CD4-positive, alpha-beta memory T cell (primary cell): ENCODE measurements at places on chromosomes 5 and 9. TPM values are rescaled to one million over a fixed set of nuclear protein-coding genes. Genes with fewer than 3 reads are reported as not detected.

GRCh38 chr5:134647750-134648424 lies 698 bp upstream of the SEC24A start:
- no peak for DNase-seq
- no peaks in the 10 kb centered on the region for H3K36me3 ChIP-seq
- no peaks in the 10 kb centered on the region for H3K27me3 ChIP-seq
- H3K4me3 ChIP-seq: peak overlapping the region; percentile 94
- peak overlapping the region; percentile 99 for H3K27ac ChIP-seq

DNA sequence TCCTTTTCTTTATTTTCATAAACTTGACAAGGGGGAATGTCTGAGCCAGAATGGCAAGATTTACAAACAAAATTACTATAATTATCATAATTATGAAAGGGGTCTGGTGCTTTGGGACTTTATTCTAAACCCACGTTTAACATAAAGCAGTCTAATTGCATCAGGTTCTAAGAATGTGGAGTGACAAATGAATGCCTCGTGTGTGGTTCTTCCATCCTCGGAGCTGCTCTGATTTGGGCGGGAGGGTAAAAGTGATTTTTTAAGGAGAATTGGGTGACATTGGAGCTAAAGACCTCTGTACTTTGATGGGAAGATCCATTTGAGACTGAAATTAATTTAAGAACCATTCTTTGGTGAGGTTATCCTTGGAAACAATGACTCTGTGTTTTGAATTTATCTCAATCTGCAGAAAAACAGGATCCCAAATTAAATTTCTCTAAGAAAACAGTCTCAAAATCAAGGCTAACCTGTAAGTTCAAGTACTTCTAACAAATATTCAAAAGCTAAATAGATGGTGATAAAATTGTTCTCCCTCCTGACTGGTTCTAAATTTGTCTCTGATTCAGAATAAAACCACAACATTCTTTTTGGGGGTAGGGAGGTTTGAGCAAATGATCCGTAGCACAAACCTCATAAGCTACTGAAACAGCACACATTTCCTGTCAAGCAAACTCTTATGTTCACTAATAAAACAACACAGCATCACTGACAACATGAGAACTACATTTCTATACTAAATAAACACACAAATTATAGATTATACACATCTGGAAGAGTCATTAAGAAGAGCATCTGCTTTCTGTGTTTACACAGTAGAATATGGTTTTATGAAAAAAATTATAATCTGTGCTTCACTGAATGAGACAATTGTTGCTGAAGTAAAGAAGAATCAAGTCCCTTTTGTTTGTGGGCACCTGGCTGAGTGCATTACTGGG lies 85.5 kb downstream of the DCP2 start:
- no peak for DNase-seq
- H3K27me3 ChIP-seq: no peaks in the 10 kb centered on the region
- no peak overlapping the region for H3K4me3 ChIP-seq
- peaks cover 14% of the 10 kb centered on the region for H3K4me1 ChIP-seq

- no peaks in the 10 kb centered on the region for H3K27me3 ChIP-seq
- H3K4me3 ChIP-seq: no peak overlapping the region
- H3K4me1 ChIP-seq: no peaks in the 10 kb centered on the region
- H3K36me3 ChIP-seq: no peaks in the 10 kb centered on the region
- no peak overlapping the region for H3K27ac ChIP-seq
Measured at GRCh38 chr5:125476901-125477585, 730.6 kb upstream of the ZNF608 start.

- H3K27ac ChIP-seq: no peak overlapping the region
- DNase-seq: no peak
- no peaks in the 10 kb centered on the region for H3K27me3 ChIP-seq
- no peak overlapping the region for H3K4me3 ChIP-seq
- no peaks in the 10 kb centered on the region for H3K36me3 ChIP-seq
Measured at GRCh38 chr5:112238473-112238872, 180.6 kb downstream of the EPB41L4A start.

DNA sequence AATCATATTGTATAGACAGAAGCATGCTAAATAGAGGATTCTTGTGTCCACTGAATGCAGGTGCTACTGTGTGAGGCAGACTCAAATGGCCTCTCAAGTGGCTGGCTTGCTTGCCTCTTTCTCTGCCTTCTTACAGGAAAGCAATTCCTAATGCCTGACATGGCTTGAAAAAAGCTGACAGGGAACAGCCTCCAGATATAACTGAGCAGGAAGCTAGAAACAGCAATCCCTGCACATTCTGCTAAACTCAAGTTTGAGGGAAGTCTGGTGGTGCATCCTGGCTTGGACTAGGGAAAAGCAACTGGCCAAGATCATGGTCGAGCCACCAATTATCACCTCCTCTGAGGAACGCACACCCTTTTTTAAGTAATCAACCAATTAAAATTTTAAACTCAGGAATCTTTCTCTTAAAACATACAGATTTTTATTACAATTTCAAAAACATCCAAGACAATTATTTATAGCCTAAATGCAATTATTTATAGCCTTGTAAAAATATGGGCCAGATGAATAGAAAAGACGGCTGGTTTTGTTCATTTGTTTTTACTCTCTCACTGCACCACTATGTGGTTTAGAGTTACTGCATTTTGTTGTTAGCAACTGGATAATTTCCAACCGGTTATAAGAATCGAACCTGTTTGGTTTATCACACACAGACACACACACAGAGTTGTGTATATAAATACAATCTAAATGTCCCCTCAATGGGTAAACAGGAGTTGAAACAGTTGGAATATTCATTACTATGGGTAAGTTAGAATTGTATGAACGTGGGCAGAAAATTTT lies 290.9 kb upstream of the ANKRD55 start:
- no peak overlapping the region for H3K4me3 ChIP-seq
- H3K27me3 ChIP-seq: no peaks in the 10 kb centered on the region
- H3K36me3 ChIP-seq: no peaks in the 10 kb centered on the region

GRCh38 chr5:72587661-72588308 lies 80.6 kb upstream of the ZNF366 start:
- no peaks in the 10 kb centered on the region for H3K4me1 ChIP-seq
- no peak overlapping the region for H3K4me3 ChIP-seq
- no peak for DNase-seq
- no peak overlapping the region for H3K27ac ChIP-seq
- H3K36me3 ChIP-seq: no peaks in the 10 kb centered on the region

DNA sequence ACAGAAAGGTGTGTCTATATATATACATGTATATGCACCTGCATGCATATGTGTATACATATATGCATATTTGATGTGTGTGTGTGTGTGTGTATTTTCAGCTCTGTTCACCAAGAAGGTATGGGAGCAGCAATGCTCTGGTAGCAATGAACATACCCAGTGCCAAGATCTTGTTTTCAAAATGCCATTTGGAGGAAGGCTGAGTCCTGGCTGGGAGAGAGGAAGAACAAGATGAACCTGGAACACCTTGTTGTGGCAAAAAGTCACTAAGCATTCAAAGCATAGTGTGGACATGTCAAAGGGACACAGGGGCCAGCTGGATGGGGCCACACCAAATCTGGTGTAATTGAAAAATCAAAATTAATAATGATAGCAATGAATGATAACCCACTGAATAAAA lies 31.8 kb upstream of the NEK6 start:
- DNase-seq: no peak
- H3K4me3 ChIP-seq: no peak overlapping the region
- no peaks in the 10 kb centered on the region for H3K36me3 ChIP-seq
- no peaks in the 10 kb centered on the region for H3K4me1 ChIP-seq
- H3K27ac ChIP-seq: no peak overlapping the region

DNA sequence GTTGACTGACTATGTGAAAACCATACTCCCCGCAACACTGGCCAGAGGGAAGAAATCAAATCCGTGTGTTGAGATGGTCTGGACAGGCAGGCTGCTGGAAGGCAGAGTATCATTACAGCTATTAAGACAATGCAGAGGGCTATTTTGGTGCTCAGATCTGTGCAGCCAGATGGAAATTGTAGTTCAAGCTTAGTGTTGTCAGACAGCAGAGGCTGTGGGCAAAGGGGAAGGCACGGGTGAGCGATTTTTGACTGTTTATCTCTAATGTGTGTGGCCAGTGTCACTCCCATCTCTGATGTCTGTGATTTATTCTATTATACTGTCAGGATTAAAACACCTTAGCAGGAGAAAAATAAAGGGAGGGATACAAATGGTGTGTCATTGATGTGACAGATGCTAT lies 984.4 kb upstream of the WWC1 start:
- H3K27ac ChIP-seq: no peak overlapping the region
- H3K27me3 ChIP-seq: no peaks in the 10 kb centered on the region
- no peaks in the 10 kb centered on the region for H3K4me1 ChIP-seq
- DNase-seq: no peak

DNA sequence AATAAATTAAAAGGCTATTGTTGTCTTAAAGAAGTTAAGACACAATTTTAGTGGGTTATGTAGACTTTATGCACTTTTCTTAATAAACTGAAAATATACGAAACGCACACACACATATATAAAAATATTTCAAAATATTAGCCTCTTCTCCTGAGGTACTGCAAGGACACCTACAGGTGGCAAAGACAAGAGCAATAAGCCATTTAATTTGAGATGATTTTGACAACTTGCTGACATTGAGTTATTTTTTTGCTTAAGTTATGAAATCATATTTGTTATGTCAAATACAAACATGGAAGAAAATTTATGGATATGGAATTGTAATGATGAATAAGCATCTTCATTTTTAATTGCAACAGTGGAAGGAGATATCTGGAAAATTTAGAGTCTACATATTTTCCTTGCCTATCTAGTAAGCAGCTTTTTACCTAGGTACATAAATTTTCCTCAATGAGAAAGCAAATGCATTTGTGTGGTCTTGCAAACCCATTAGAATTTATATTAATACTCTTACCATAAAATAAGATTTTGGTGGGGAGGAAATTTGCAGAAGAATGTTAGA lies 301.6 kb downstream of the ISL1 start:
- H3K36me3 ChIP-seq: no peaks in the 10 kb centered on the region
- H3K27ac ChIP-seq: no peak overlapping the region
- H3K4me3 ChIP-seq: no peak overlapping the region
- no peaks in the 10 kb centered on the region for H3K4me1 ChIP-seq
- no peak for DNase-seq

DNA sequence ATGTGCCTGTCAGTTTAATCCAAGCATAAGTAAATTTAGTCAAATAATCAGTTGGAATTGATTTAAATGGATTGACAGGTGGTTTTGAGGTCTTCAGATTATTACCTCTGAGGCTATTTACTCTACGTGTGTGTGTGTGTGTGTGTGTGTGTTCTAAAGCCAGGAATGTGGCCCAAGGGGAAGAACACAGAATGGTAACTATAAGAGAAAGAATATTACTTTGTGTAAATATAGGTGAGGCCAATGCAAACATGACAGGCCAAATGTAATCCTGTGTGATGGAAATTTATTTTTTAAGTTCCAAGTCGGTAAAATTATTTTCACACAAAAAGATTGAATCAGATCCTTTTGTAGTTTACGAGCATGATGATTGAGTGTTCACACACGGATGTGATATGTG lies 390.0 kb downstream of the PLK2 start:
- H3K4me1 ChIP-seq: no peaks in the 10 kb centered on the region
- no peak overlapping the region for H3K27ac ChIP-seq
- no peaks in the 10 kb centered on the region for H3K36me3 ChIP-seq
- no peak for DNase-seq

GRCh38 chr9:37970301-37971107 lies 66.6 kb upstream of the SLC25A51 start:
- H3K36me3 ChIP-seq: no peaks in the 10 kb centered on the region
- no peaks in the 10 kb centered on the region for H3K4me1 ChIP-seq

DNA sequence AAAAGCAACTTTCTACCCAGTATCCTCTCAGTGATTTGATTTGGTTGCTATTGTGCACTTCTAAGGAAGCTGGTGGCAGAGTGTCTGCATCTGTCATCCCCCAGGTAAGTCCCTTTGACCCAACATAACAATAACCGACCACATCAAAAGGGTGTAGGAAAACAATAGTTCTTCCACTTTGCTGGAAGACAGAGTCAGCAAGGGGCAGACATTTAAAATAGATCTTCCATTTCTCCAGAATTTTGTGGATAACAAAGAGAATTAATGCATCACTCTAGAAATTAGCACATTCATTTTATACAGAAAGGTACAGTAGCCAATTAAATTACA lies 177.5 kb downstream of the EBF1 start:
- no peak for DNase-seq
- no peaks in the 10 kb centered on the region for H3K36me3 ChIP-seq
- H3K27me3 ChIP-seq: no peaks in the 10 kb centered on the region
- no peaks in the 10 kb centered on the region for H3K4me1 ChIP-seq
- H3K27ac ChIP-seq: no peak overlapping the region

DNA sequence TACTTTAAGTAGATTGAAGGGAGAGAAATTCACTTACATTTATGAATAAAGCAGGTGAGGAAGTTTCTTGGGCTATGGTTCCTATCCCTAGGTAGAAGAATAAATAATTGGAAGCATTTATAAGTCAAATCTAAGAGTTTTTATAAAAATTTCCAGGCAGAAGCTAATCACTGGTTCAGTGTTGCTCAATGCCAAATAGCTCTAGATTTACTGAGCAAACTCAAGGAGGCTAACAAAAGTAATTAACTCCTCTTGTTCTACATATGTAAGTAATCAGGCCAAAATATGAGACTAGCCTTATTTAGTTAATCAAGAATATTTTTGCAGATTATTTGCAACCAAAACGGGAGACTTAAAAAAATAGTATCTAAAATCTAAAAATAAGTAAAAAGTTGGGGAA lies 472.3 kb downstream of the PLK2 start:
- no peaks in the 10 kb centered on the region for H3K27me3 ChIP-seq
- no peak for DNase-seq
- H3K4me3 ChIP-seq: no peak overlapping the region
- no peaks in the 10 kb centered on the region for H3K36me3 ChIP-seq
- H3K27ac ChIP-seq: no peak overlapping the region

DNA sequence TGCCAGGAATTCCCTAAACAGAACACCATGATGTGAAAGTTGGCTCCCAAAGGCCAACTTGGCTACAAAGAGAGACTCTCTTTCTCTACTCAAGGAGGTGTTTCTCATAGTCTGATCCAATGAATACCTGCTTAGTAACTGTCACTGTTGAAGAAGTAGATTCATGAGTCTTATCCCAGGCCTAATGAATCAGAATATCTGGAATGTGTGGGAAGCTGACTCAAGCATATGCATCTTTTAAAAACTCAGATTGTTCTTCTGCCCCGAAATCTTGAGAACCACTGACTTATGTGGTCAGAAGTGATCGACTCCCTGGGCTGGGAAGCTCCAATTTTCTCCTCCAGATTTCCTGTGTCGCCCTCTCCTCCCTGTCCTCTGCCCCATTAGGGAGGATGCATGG lies 345.6 kb downstream of the PLK2 start:
- no peaks in the 10 kb centered on the region for H3K27me3 ChIP-seq
- DNase-seq: no peak
- no peaks in the 10 kb centered on the region for H3K36me3 ChIP-seq
- H3K27ac ChIP-seq: no peak overlapping the region
- no peaks in the 10 kb centered on the region for H3K4me1 ChIP-seq
- H3K4me3 ChIP-seq: no peak overlapping the region

The MCTP1 gene
- not detected for total RNA-seq

The PCDHGB4 gene
- total RNA-seq: 0.19 TPM

The C1QTNF3 gene
- 7.2 TPM for total RNA-seq

The MYORG gene
- 1.3 TPM for total RNA-seq

The CDHR2 gene
- total RNA-seq: 2.9 TPM

The IL3 gene
- total RNA-seq: not detected

The IFNA13 gene
- not detected for total RNA-seq

The FSTL4 gene
- total RNA-seq: not detected
